ENCODE measurements at places on chromosomes 2 and 18. TPM values are rescaled to one million over a fixed set of nuclear protein-coding genes. Genes with fewer than 3 reads are reported as not detected.

DNA sequence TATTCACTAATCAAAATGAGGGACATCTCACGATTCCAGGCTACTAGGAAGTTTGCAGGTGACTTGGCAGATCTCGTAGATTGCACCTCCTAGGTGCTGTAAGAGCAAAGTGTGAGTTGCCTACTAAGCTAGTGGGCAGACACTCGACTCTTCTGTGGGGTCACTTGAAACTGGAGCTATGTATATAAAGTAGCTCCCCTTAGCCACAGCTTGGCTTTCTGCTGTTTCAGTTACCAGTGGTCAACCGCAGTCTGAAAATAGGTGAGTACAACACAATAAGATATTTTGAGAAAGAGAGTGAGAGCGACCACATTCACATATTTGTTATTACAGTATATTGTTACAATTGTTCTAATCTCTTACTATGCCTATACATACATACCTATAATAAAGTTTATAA lies 23.3 kb downstream of the CTAGE1 start:
- no peak for DNase-seq

DNA sequence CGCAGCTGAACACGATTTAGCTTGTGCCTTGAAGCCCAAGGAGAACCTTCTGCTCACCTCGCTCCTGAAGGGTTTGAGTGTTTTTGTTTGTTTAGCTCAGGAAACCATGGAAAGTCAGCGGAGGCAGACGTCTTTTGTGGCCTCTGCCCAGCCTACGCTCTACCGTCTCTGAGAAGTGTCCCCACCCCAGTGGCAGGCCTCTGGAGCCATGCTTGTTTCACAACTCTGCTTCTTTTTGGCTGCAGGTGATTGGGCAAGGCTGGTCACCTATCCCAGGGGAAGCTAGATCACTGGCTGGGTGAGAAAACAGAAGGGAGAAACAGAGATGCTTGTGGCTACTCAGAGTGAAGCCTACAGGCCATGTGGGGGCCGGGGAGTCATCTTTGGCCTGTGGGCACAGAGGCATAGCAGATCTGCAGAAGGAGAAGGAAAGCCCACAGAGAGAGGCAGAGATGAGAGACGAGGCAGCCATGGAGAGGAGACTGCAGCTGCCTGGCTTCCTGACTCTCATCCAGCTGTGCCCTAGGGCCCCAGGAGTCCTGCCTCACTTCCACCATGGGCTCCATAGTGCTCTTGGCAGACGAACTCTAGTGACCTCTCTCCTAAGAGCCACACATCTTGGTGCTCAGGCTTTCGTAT lies 50.1 kb downstream of the CIB4 start:
- peak; percentile 15 for DNase-seq

The HOXD10 gene
- not detected for total RNA-seq

The NEU4 gene
- 0.42 TPM for total RNA-seq

All from H9 (cell line).